Dermis lymphatic vessel endothelial cell (primary cell): ENCODE measurements at places on chromosomes 1 and 21. TPM values are rescaled to one million over a fixed set of nuclear protein-coding genes. Genes with fewer than 3 reads are reported as not detected.

Gene PIGC
- total RNA-seq, result 18.1 and 21.6 TPM in 2 replicates

Gene ATP13A2
- 27.6 and 31.8 TPM in 2 replicates for total RNA-seq

Gene GCSAML
- 0.11 TPM in 1 of 2 replicates, not detected in the other for total RNA-seq

Gene TRIM58
- 0.33 and 0.43 TPM in 2 replicates for total RNA-seq

Gene PGLYRP3
- total RNA-seq, result not detected in 2 replicates

Gene ACTL8
- not detected in 2 replicates for total RNA-seq

Gene EPS15
- 98.5 and 135 TPM in 2 replicates for total RNA-seq

Gene CYP4A22
- total RNA-seq, result not detected in 2 replicates

Gene PLXNA2
- 35.6 and 40.7 TPM in 2 replicates for total RNA-seq

Gene SLC30A2
- not detected in 2 replicates for total RNA-seq

Gene LMX1A
- not detected in 2 replicates for total RNA-seq

Gene NUDT4B
- total RNA-seq, result 8.2 and 15.7 TPM in 2 replicates

Gene INKA2
- 4.7 and 6.6 TPM in 2 replicates for total RNA-seq

Gene ALX3
- total RNA-seq, result not detected in 2 replicates

Gene EEIG2
- total RNA-seq, result 2.7 and 5.8 TPM in 2 replicates

Gene C1QB
- total RNA-seq, result not detected in 2 replicates

Gene KCNJ6
- total RNA-seq, result not detected in 2 replicates

Gene RNF186
- total RNA-seq, result not detected in 2 replicates

Gene MTARC1
- total RNA-seq, result 6.0 and 7.0 TPM in 2 replicates

Gene ZSWIM5
- 7.5 and 10.1 TPM in 2 replicates for total RNA-seq

Gene NUP210L
- total RNA-seq, result 0.11 and 0.17 TPM in 2 replicates

Gene RGS16
- 0.98 and 1.3 TPM in 2 replicates for total RNA-seq

Gene IVL
- not detected in 2 replicates for total RNA-seq

Gene FCRL4
- total RNA-seq, result not detected in 2 replicates

Gene CCDC30
- 0.33 and 0.69 TPM in 2 replicates for total RNA-seq
